Effector memory CD4-positive, alpha-beta T cell (primary cell): ENCODE measurements at places on chromosomes 11 and 22.

DNA sequence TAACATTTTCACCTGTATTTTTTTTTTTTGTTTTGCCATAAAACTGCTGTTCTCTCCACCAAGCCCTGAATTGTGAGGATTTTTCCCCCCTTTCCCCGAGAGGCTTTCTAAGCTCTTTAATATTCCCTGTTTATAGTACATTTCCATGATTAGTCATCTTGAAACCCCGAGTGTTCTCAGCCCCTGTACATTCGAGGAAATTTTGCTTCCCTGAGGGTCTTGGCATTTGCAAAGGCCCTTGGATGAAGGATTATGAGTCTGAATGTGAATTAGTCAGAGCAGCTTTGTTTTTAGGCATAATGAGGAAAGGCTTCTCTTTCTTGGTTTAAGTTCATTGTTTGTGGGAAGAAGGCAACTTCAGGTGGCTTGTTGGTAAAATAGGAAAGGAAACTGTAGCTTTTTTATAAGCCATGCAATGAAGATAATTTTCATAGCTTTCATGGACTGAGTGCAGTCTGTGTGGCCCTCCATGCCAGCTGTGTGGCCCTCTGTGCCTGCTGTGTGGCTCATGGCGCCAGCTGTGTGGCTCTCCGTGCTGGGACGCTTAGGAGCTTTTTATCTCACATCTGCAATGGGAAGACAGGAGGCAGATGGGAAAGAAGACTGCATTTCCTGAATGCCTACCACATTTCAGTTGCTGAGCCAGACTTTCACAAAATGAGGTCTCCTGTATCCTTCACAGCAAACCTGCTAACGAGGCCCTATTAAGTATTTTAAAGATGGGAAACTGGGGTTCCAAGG is 129.0 kb downstream of the TEAD1 start:
- no peak for DNase-seq

- DNase-seq, result no peak
These were observed 48.9 kb upstream of the SHANK2 start for GRCh38 chr11:71301046-71301857.

- DNase-seq, result no peak
These were observed 56.0 kb downstream of the DCUN1D5 start for GRCh38 chr11:103035791-103036434.

- DNase-seq, result no peak
These were observed 540.3 kb upstream of the CADM1 start for GRCh38 chr11:116044520-116044919.

GRCh38 chr11:125935618-125936199 is 10.1 kb upstream of the VSIG10L2 start:
- no peak for DNase-seq

DNA sequence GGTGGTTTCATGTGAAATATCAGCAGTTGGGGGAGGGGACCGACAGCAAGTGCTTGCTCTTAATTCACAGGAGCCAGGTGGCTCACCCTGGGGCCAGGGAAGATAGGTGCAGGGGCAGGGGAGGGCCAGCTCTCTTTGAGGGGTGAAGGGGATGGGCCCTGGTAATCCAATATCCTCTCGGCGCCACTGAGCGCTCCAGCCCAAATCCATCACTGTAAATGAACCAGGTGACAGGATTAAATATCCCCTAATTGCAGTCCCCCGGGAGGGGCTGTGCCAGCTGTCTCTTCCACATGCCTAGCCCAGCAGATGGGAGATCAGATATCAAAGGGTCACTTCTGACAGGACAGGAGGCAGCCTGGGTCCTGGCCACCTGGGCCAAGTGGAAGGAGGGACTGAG is 531.8 kb upstream of the CADM1 start:
- no peak for DNase-seq

GRCh38 chr11:104090767-104091166 is 54.3 kb downstream of the DDI1 start:
- no peak for DNase-seq

- DNase-seq, result no peak
These were observed 741 bp upstream of the NAV2 start for GRCh38 chr11:19711911-19712280.

DNA sequence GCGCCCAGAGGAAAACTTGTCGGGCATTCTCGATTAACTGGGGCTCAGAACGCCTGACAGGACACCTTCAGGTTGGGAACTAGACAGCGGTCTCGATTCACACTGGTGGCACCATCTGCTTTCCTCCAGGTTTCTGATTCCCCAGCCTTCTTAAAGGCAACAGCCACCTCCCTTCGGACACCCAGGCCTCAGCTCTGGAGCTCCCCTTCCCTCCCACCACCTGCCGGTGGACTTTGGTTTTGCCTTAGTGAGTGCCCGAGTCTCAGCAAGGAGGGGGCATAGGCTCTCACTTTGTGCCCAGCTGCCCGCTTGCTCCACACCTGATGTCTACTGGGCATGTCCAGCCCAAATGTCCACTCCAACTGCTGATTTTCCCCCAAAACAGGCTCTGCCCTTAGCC is 110.4 kb upstream of the PARVA start:
- DNase-seq, result no peak

- no peak for DNase-seq
These were observed 27.9 kb downstream of the GNAZ start for GRCh38 chr22:23098230-23098705.

GRCh38 chr22:19429950-19430889 is 1.3 kb downstream of the HIRA start:
- DNase-seq, result no peak

- DNase-seq, result no peak
These were observed 88.3 kb downstream of the C11orf87 start for GRCh38 chr11:109510316-109510715.

GRCh38 chr22:19962246-19962908 is 20.8 kb upstream of the TXNRD2 start:
- peak; percentile 33 for DNase-seq

GRCh38 chr11:69566001-69566400 is 75.0 kb upstream of the CCND1 start:
- no peak for DNase-seq

DNA sequence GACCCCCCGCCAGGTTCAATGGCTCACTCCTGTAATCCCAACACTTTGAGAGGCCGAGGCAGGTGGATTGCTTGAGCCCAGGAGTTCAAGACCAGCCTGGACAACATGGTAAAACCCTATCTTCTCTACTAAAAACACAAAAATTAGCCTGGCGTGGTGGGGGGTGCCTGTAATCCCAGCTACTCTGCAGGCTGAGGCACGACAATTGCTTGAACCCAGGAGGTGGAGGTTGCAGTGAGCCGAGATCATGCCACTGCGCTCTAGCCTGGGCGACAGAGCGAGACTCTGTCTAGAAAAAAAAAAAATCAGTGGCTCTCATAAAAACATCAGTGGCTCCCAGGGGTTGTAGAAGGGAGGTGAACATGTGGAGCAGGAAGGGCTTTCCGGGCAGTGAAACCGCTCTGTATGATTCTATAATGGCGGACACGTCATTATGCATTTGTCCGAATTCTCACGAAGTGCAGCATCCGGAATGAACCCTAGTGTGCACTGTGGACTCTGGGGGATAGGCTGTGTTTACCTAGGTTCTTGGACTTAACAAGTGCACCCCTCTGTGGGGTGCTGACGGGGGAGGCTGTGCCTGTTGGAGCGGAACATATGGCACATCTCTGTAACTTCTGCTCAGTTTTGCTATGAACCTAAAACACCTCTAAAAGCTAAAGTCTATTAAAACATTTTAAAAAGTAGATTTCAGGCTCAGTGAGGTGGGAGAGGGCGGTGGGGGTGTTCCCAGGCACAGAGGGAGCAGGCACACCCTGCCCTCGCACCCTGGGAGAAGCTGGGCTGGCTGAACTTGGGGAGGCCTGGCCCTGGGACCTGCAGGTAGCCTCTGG is 49.1 kb upstream of the SEPTIN5 start:
- no peak for DNase-seq

DNA sequence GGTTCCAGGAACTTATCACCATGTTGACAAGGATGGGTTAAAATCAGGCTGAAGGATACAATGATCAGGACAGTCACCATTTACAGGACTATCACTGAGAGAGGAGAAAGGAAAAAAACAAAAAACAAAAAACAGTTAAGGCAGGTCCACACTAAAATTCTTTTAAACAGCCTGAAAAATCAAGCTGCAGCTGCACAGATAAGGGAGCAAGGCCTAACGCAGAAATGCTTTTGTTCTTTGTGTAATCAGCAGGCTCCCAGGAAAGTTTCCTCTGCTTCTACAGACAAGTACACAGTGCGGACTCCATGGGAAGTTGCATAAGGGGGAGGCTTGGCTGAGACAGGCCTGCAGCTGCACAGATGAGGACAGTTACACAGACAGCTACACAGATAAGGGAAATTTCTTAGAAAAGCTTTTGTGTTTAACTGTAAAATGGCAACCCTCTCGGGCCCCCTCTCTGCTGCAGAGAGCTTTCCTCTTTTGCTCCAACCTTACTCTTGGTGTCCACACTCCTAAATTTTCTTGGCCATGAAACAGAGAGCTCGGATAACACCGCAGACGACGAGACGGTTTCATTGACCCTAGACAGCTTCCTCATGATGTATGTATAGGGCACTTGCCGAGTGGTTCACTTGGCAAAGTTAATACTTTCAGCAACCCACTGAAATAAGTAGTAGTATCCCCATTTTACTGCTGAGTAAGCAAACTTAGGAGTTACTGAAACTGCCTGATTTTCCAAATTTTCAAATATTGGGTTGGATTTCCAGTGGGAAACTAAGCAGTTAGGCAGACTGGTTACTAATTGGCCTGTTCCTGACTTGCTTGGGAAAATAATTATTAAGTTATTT is 45.5 kb downstream of the PIWIL3 start:
- no peak for DNase-seq

GRCh38 chr11:44926036-44926435 is 24.6 kb downstream of the TP53I11 start:
- DNase-seq, result no peak

DNA sequence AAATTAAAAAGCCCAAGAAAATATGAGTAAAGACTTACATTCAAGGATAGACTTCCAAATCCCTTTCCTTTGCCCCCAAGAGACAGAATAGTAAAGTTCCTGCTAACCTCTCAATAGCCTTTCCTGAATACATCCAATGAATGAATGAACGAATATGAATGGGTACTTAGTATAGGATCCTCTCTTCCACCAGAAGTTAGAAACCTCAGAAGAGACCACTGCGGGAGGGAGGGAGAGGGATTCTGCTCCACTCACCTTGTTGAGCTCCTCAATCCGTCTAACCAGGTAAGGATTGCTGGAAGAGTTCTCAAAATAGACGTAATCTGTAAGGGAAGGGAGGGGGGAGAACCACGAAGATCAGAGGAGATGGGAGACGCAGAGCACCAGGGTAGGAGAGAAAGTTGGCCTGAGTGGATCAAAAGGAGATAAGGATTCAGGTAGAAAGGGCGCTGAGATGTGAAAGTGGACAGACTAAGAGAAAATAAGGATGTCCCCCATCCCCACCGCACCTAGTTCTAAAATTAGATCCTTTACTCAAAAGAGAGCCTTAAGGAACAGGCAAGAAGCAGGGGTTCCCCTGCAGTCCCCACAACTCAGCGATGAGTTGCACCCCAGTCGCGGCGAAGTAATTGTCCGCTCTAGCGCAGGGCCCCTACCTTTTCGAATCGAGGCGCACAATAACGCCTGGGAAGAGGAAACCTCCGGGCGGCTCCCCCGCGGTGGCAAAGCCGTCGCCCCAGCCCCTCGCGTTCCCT is 1.1 kb downstream of the MTA2 start:
- no peak for DNase-seq

DNA sequence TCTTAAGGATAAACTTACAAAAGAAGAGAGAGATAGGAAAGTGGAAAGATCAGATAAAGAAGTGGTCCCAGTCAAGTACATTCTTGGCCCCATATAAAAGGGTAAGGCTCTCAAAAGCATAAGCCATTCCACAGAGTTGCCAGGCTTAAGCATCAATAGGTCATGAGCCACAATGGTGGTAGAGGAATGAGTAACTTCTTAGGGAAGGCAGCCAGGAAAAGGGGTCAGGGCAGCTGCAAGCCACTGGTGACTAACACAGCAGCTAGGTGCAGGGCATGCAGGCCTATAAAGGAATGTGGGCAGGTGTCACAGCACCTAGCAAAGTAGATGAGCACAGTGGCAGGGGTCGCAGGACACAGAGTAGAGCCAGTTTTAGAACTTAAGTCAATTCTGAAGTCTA is 302.6 kb upstream of the FAT3 start:
- DNase-seq, result no peak

DNA sequence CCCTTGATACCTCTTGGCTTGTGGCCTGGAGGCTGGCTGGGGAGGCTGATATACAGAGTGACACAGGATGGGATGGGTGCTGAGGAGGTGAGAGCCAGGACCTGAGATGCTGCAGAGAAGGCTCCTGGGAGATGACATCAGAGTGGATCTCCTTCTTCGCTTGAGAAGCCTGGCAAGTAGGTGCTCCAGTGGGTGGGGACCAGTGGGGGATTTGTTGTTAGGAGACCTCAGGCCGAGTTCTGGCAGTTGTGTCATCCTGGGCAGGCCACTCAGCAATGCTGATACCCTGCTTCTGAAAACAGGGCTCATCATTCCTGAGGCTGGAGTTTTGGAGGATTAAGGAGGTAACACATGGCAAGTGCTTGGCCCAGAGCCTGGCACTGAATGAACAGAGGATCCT is 1.9 kb upstream of the NDUFV1 start:
- no peak for DNase-seq

GRCh38 chr11:17767301-17767885 is 32.8 kb downstream of the KCNC1 start:
- no peak for DNase-seq

- no peak for DNase-seq
These were observed 11.3 kb downstream of the MCAT start for GRCh38 chr22:43131773-43132501.

DNA sequence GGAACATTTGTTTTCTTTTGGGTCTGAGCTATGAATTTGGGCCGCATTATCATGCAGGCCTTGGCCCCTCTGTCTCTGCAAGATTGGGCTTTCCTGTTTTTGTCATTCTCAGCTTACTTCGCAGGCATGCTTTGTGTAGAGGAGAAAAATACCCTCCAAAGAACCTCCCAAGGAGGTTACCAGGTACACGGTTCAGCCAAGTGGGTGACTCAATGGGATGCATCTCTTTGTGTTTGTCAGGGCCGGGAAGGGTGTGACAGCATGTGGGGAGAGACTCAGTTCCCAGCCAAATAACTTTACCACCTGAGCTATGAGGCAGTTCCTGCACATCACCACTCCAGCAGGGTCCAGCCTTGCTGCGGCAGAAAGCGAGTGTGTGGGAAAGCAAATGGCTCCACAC is 47.8 kb upstream of the CLDN5 start:
- no peak for DNase-seq

- DNase-seq, result no peak
These were observed 101.8 kb downstream of the DDX10 start for GRCh38 chr11:108766596-108767173.

DNA sequence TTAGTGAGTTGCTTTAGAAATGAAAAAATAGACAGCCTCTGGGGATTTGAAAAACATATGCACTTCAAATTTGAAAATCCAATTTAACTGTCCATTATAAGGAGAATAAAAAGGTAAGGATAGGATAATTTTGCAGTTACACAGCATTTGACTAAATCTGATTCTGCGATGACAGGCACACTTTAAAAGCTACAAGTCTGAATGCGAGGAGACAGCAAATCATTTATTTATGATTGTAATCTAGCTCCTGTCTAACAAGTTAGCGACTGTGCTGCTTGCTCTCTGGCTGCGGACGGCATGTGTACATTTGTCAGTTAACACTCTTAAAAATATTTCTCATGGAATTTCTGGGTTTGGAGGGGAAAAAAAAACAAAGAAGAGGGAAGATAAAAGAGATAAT is 514.8 kb downstream of the MN1 start:
- no peak for DNase-seq
